Gastroesophageal sphincter (tissue), 4 donors: ENCODE measurements at places on chromosomes 1 and 21. TPM values are rescaled to one million over a fixed set of nuclear protein-coding genes. Genes with fewer than 3 reads are reported as not detected.

GRCh38 chr1:20978413-20978812 is 191.3 kb upstream of the HP1BP3 start:
- no peak for ATAC-seq

GRCh38 chr1:208979776-208980175 is 603.7 kb upstream of the CAMK1G start:
- ATAC-seq, result no peak

- peak; percentile 78 for ATAC-seq
These were observed 52.6 kb downstream of the GNG12 start for GRCh38 chr1:67780637-67781036.

DNA sequence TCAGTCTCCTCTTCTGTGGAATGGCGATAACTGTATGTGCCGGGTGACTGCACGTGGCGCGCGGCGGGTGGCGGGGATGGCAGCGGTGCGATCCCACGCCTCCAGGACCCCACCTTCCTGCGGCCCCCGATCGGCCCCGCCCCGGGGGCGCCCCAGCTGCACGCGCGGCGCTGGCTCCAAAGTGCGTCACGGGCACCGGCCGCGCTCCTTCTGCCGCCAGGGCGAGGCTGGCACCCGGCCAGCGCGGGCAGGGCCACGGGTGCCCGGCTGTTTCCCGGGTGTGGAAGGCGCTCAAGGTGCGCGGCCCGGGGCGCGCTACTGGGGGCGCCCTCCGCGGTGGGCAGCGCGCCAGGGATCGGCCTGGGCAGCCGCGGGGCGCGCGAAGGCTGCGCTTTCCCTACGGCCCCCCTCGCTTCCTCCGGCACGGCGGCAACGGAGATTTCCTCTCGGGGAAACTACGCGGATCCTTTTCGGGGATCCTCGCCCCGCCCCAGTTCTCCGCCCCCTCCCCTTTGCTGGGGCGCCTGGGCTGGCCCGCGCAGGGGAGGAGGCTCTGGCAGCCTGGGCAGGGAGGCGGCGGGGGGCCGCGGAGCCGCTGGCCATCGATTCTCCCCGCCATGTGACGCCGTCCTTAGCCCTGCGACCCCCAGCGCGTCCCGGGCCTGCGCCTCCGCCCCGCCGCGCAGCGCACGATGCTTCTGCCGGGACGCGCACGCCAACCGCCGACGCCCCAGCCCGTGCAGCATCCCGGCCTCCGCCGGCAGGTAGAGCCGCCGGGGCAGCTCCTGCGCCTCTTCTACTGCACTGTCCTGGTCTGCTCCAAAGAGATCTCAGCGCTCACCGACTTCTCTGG is at the start of gene EVA1C:
Gene EVA1C, plus strand, starts transcription at position 545 of the 853 bp plus-strand sequence. Its CDS starts 148 bp downstream, at position 693.
- peak; percentile 64 for ATAC-seq

DNA sequence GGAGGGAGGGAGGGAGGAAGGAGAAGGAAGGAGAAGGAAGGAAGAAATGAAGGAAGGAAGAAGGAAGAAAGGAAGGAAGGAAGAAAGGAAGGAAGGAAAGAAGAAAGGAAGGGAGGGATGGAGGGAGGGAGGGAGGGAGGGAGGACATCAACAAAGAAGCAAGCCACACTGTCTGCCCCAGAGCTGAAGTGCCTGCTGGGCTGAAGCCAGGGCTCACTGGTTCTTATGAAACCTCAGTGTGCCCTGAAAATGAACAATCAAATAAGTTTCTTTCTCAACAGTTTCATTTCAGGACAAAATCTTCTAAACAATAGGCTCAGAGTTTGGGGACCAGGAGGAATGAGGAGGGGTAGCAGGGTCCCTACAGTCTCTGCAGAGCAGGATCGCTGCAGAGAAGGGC is 21.1 kb downstream of the ARHGEF19 start:
- no peak for ATAC-seq

GRCh38 chr1:192496369-192497056 is 79.1 kb upstream of the RGS1 start:
- ATAC-seq, result no peak

Gene ZYG11A
- total RNA-seq, result not detected

Gene FAM163A
- not detected for total RNA-seq
